NCI-H1048 (cell line): ENCODE measurements at places on chromosomes 1 and 21.

GRCh38 chr1:46187106-46187869 lies 10.9 kb downstream of the POMGNT1 start:
- no peak for DNase-seq

- no peak for DNase-seq
These were observed 32.7 kb upstream of the ZBTB40 start for GRCh38 chr1:22418933-22419382.

- no peak for DNase-seq
These were observed 102.5 kb downstream of the TRABD2B start for GRCh38 chr1:47894410-47895278.

DNA sequence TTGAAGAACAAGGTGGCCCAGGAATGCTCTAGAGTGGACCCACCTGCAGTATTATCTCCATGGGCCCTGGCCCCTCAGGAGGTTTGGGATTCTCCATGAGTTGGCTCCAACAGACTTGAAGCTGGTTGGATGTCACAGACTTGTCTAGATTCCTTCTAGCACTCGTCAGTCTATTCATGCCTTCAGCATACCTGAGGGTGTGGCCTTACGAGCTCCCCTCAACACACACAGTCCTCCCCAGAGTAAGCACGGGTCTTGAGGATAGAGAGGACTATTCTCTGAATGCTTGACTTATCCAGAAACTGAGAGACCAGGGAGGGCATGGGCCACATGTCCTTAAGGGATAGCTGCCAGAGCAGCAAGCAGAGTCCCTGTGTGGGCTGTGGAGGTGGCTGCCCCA lies 45.9 kb upstream of the COL6A1 start:
- DNase-seq = no peak

DNA sequence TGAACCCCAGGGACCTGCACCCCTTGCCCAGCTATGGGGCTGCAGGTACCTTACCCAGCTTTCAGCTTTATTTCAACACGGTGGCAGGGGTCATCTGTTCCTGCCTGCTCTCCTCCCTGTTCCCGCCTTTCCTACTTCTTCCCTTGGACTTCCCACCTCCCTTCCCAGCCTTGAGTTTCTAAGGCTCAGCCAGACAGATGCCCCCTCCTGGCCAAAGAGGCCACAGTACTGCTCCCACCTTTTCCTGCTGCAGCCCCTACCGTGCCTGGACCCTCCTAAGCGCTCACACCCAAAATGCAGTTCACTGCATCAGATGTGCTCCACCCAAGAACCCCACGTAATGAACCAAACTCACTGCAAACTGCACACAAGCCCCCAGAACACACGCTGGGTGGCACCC lies 7.7 kb downstream of the NOC2L start:
- DNase-seq = no peak

GRCh38 chr21:39562791-39563770 lies 49.7 kb upstream of the B3GALT5 start:
- DNase-seq = no peak

DNA sequence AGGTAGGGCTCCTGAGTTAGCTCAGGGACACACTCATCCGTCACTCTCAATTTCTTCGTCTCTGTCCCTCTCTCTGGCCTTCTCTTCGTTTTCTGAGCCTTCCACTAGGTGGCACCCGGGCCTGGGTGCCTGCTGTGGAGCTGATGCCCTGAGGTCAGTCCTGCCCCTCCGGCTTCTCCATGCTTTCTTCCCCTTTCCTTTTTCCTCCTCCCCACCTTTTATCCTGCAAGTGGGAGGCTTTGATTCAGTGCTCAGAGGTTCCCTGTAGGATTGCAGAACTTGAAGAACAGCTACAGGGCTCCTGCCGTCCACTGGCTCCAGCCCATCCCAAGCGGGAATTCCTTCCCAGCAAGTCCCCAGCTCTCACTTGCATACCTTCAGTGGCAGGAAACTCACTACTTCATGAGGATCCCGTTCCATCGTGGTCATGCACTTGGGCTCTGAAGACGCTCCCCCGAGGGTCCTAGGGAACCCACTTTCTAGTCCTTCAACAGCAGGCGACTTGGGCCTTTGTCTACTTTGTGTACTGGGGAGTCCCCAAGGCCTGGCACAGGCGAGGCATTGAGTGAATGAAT lies 45.6 kb downstream of the SRRM1 start:
- DNase-seq = no peak

DNA sequence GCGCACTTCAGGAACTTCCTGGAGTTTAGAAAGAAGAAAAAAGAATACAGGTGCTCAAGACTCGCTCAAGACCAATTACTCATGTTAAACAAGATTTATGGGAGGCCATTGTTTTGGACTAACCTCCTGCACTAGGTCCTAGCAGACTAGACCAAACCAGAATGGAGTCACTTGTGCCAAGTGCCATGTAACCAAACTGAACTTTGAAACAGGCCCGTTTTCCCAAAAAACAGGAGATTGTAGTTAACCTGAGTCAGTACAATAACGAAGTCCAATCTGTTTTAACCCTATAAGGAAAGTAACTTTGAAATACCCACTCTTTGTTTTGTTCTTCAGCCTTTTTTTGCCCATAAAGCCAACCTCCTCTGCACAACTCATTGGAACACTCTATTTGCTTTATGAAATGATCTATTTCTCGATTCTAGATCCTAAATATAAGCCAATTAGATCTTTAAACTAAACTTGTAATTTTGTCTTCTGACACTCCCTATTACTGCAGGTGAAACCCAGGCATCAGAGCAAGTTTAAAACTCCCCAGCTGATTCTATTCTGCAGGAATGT lies 695 bp upstream of the NTPCR start:
- DNase-seq = no peak

GRCh38 chr1:34747638-34747941 lies 7.3 kb upstream of the GJB5 start:
- no peak for DNase-seq

- DNase-seq = no peak
These were observed 416.3 kb upstream of the USP24 start for GRCh38 chr1:55631509-55631908.

GRCh38 chr1:117368116-117369108 lies 1.2 kb downstream of the MAN1A2 start:
- no peak for DNase-seq

DNA sequence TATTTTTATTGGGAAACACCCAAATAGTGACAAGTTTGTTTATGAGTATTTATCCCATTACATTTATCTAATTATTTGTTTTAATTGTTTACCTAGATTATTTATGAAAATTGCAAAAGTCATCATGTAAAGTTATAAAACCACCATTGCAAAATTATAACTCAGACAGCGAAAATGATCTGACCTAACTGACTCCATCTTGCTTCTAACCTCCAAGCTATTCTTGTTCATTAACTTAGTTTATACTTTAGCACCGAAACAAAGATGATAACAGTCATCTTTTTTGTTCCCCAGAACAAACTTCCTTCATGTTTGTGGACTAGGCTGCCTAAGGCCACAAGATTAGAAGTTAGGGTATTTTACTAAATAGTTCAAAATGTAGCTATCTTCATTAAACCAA lies 190.8 kb downstream of the FASLG start:
- no peak for DNase-seq

GRCh38 chr1:221334062-221334461 lies 407.8 kb downstream of the DUSP10 start:
- no peak for DNase-seq

DNA sequence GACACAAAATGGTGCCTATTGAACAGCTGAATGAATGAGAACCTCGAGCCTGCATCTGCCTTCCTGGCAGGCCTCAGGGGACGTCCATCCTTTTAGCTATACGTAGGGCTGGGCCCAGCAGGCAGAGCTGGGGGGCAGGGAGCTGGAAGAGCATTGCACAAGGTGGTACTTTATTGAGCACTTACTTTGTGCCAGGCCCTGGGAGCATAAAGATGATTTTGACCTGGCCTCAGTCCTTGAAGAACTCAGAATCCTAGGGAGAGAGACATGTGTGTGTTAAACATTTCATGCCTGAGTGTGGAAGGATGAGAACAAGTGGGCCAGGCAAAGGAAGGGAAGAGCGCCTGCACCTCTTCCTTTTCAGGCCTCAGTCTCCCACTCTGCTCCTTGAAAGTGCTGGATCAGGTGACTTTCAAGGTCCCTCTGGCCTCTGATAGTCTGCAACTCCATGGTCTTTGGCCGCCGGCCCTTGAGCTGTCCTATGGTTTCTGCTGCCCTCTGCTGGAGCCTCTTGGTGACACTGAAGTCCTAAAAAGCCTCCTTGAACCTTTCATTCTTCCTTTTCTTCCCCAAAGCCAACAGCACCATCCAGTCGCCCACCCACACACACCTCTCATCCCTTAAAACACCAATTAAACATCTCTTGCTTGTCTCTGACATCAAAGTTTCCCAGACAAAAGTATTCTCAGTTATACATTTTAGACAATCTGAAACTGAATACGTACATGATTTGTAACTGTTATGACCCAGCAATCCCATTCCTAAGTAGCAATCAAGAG lies 3.5 kb upstream of the PEAR1 start:
- no peak for DNase-seq

GRCh38 chr1:29592731-29593130 lies 356.4 kb downstream of the PTPRU start:
- no peak for DNase-seq

DNA sequence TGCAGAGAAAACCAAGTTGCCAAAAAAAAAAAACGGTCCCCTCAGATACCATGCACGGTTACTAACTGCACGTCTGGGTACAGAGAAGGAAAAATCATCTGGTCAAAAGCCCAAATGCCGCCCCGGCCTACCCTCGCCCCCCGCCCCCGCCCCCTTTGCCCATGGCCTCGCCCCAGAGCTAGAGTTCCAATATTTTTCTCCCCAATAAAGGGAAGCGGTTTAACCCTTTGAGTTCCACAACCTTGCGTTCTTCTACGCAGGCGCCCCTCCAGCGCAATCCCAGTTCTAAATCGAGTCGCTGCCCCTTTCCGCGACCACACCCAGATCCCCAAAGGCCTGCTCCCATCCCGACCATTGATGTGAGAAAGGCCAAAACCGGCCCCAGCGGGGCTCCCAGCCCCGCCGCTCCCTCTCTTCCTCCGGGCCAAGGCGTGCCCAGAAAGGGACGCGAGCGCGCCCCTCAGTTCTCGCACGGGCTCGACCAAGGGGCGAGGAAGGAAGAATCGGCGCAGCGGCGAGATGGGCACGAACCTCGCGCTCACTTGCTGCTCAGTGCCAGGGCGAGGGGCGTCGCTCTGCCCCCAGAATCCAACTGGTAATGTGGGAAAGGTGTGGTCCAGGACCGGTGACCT lies 797 bp downstream of the WDR47 start:
- DNase-seq = no peak

GRCh38 chr1:169515641-169516040 lies 29.9 kb upstream of the SLC19A2 start:
- no peak for DNase-seq

DNA sequence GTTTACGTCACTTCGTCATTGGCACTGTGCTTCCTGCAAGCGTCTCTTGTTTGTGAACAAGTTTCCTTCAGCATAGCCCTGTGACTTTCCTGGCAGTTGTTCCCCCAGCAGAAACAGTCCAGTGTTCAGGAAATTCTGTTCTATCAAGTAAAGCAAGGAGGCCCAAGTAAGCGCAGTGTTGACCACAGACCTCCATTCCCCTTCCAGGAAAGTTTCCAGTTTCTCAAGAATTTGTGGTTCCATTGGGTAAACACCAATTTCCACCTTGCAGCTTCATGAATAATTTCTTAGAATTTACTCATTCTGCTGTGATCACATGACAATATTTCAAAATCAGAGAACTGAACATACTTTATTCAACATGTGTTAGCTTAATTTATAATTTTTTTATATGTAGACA lies 88.5 kb upstream of the ETV3 start:
- DNase-seq = no peak
